Fibroblast of skin of abdomen (primary cell): ENCODE measurements at places on chromosomes 7 and 10.

DNA sequence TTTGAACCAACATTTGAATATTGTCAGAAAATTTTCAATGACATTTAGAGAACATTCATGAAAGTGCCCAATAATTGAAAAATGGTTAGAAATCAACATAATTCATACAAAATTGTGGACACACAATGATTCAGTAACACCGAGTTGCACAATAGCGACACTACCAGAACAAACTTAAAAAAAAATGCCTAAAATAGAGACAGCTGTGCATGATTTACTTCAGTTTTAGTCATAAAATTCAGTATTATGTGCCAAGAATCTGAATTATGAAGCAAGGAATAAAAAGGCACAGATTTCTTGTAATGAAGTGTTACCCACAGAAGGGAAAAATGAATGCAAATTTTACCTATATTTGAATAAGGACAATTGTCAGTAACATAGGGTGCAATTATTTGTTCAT, 396.0 kb downstream of the SEMA3D start:
- DNase-seq = peak; percentile 72

DNA sequence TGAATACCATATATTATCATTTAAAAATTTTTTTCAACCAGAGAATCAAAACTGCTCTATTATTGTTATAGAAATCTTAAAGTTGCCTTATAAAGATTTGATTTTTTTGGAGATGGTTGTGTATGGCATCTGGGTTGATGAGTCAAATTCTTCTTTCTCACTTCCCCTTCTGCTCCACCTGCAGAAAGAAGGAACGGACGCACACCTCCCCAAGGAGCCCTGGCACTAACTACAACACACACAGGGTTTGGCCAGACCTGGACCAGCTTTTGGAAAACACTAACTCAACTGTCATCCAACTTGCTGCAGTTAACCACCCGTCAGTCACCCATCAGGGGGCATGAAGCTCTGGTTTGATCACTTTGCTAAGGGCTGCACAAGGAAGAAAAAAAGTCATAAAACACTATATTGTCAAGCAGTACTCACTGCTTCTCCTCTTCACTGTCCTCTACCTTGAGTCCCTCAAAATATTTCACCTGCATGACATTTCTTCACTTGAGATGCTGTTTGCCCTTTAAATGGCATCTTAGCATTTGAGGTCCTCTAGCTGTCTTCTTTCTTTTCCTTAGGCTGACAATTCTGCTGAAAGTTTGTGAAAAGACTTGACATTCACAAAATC, 266.7 kb upstream of the PHF14 start:
- no peak for DNase-seq

- no peak for DNase-seq
Measured at GRCh38 chr7:135333200-135333599, 99.6 kb downstream of the STRA8 start.

DNA sequence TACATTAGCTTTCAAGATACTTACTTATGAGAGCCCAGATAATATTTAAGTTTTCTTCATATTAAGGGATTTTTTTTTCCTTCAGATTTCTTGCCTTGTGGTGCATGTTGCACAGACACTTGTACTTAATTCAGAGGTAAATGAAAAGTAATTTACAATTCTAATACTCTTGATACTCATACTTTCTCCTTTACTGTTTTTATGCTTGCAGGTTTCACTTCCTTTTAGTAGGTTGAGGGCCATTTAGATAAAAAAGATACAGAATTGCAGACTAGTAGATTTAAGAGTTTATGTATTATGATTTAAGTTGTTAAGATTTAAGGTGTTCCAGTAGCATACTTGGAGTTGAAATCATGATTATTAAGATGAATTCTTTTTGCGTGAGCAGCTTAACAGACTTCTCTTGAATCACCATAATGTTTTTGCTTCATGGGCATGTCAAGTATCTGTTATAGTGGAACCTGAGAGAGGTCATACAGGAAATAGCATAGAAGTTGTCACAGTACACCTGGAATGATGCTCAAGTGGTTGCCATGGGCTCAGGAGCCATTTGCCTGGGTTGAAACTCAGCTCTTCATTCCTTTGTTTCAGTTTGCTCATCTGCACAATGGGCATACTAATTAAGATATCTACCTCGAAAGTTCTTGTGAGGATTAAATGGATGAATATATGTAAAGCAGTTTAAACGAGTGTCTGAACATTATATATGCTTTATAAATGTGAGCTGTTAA, 174.8 kb upstream of the PRPS1L1 start:
- DNase-seq = no peak

- DNase-seq = no peak
Measured at GRCh38 chr7:86645225-86645608, 1.5 kb downstream of the GRM3 start.
